ENCODE measurements at places on chromosomes 6 and 20.

DNA sequence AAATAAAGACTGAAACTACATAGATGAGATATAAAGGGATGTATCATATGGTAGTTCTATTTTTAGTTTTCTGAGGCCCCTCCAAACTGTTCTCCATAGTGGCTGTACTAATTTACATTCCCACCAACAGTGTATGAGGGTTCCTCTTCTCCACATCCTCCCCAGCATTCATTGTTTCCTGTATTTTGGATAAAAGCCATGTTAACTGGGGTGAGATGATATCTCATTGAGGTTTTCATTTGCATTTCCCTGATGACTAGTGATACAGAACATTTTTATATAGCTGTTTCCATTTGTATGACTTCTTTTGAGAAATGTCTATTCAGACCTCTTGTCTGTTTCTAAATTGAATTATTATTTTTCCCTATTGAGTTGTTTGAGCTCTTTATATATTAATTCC lies 229.3 kb downstream of the RFPL4B start:
- no peak for DNase-seq

- DNase-seq: no peak
Measured at GRCh38 chr20:13118676-13119075, 102.4 kb upstream of the ISM1 start.

DNA sequence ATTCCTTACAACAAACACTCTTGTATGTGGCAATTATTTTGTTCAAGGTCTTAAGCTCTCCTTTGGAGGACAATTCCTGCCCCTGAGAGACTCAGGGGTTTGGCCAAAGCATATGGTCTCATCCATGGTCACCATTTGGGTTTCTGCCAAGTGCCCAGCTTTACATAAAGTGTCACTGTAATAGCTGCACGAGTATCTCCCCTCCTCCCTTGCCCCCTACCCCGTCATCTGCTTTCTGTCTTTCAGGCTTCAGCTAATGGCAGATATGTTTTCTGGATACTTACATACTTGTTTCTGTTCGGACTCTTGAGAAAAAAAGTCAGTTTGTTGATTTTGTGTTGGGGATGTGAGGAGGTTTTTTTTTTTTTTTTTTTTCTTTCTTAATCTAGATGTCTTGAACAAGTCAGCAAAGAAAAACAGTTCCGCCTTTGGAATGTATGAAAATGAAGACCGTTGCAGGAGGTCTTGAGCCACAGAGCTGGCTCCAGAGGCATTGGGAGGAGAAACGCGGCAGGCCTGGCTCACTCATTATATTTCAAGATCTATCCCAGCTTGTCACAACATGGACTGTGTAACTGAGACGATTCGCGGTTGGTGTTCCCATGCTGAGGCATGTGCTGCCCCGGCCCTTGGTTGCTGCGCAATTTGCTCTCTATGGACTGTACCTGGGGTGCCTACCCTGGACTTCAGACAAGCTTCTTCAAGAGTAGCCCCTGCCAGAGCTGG lies 32.6 kb upstream of the STX16 start:
- DNase-seq: no peak

DNA sequence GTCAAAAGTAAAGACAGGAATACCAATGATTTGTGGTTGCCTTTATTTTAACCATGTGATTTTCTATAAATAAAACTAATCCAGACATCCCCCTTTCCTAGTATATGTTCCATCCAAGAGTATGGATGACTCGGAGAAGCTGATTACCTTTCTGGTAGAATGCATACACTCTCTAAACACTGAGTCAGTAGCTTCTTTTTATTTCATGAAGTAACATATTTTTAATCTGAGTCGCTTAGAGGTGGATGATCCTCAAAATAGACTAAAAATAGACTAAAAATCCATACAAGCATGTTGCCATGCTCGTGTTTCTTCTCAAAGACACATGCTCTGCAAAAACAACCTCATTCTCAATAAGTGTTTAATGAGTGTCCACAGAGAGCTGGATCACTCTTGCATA lies 263.7 kb downstream of the COL12A1 start:
- no peak for DNase-seq

GRCh38 chr6:75263401-75263750 lies 19.8 kb upstream of the COX7A2 start:
- DNase-seq: no peak

- no peak for DNase-seq
Measured at GRCh38 chr6:24053057-24053456, 73.0 kb upstream of the NRSN1 start.

- DNase-seq: no peak
Measured at GRCh38 chr6:165823609-165824326, 160.7 kb upstream of the PDE10A start.

GRCh38 chr6:8904754-8905153 lies 469.4 kb upstream of the SLC35B3 start:
- no peak for DNase-seq

DNA sequence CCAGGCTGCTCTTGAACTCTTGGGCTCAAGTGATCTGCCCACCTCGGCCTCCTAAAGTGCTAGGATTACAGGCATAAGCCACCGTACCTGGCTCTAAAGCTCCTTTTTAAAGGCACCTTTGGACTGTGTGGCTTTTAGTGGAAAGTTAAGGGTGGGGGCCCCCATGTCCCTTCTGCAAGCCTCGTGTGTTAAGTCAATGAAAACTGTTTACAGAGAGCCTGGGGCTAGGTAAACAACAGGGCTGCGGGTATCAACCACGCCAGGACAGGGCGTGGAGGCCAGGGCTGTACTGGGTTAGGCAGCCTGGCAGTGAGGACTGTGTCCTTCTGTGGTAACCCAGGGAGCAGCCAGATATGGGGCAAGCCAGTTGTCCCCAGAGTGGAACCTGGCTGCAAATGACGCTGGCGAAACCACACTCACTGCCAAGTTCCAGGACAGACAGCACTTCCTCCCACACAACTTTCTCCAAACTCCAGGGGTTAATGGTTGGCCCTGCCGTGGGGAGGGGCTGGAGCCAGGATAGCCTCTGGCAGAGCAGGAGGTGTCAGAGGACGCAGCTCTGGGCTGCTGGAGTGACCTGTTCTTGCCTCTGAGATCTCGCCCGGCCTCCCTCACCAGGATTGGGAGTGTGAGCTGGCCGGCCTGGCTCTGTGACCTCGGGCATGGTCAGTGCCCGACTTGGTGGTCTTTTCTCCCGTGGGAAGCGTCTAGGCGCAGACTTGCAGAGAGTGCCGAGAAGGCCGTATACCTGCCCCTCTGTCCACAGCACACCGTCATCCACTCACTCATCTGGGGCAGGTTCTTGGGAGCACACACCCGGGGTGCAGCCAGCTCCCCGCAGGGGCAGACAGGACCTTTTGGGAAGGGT lies 3.2 kb downstream of the SLC17A9 start:
- DNase-seq: no peak

- no peak for DNase-seq
Measured at GRCh38 chr6:66985816-66986215, 1278.8 kb upstream of the EYS start.

DNA sequence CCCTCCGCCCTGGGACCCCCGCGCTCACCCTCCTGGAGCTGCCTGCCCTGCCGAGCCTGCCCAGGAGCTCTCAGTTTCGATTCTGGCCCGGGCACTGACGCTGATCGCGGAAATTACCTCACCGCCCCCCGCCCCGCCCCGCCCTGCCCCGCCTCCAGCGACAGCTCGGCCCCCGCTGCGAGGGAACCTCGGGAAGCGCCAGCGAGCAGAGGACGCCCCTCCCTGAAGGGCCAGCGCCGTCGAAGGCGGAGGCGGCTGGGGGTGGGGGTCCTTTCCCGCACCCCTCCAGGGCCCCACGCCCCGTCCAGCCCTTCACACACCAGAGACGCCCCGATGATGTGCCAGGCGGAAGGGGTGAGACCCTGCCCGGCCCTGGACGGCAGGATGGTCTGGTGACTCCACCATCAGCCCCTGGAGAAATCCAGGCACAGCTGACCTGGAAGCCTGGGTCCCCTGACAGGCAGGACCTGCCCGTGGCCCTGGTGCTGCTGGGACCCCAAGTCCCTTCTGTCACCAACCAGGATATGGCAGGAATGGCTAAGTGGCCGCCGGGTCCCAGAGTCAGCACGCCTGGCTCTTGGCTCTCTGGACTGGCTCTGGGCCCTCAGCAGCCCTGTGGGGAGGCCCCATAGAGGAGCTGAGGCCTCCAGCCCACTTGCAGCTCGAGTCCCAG lies at the start of gene HELZ2:
Gene HELZ2, minus strand, starts transcription at position 84 of the 673 bp plus-strand sequence. CDS start 1,854 bp downstream, outside the sequence.
- DNase-seq: no peak

DNA sequence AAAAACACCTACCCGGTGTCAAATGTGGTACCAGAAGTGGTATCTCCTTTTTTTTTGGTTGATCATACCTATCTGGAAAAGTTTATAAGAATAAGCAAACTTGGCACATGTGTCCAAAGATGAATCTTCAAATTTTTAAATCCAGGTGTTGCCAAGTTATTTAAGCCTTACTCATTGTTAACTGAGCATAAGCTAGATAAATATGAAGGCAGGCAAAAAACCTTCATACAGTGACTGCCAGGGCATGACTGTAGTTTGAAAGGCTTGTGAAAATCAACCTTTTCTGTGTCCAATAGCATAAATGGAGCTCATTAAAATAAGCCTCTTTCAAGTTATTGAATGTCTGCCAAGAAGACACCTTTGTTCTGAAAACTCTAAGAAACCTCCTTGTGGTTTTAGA lies 699.2 kb downstream of the DOK5 start:
- DNase-seq: no peak

- no peak for DNase-seq
Measured at GRCh38 chr20:7378864-7379605, 561.2 kb downstream of the HAO1 start.

DNA sequence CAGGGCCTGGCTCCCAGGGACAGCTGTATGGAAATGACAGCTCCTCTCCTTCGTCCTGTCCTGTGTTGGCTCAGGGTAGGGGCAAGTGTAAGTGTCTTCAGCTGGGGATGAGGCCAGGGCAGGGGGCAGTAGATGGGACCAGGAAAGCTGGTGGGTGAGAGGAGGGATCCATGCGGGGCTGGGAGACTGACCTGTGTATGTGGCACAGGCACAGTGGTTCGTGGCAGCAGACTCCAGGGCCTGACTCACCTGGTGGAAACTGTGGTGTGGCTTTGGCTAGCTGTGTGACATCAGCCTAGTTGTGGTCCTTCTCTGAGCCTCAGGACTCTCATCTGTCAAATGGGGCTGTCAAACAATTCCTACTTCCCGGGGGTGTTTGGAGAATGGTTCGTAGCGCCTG lies 13.7 kb upstream of the SCRT2 start:
- no peak for DNase-seq

DNA sequence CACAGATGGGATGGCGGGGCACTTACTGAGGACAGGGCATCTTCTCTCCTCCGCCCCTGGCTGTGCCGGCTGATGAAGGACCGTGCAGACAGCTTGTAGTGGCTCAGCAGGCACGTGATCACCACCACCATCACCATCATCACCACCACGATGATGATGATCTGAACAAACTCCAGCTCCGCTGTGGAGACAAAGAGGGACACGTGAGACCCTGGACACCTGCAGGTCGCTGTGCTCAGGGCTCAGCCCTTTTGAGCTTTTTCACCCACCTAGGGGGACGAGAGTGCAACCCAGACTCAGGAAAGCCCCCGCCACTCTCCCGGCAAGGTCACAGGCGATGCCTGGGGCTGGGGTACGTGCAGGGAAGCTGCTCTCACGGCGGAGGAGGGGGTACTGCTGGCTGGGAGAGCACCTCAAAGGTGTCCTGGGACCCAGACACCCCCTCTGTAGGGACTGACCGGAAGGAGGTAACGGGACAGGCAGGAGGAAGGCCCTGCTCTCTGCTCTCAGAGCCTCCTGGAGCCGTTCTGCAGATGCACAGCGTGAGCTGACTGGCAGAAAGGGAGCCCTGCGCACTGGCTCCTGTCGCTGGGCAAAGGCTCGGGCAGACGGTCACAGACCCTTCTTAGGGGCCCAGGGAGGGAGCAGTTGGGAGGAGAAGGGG lies 39.4 kb upstream of the ZBP1 start:
- no peak for DNase-seq

- no peak for DNase-seq
Measured at GRCh38 chr20:17871886-17872285, 96.7 kb downstream of the SNX5 start.

DNA sequence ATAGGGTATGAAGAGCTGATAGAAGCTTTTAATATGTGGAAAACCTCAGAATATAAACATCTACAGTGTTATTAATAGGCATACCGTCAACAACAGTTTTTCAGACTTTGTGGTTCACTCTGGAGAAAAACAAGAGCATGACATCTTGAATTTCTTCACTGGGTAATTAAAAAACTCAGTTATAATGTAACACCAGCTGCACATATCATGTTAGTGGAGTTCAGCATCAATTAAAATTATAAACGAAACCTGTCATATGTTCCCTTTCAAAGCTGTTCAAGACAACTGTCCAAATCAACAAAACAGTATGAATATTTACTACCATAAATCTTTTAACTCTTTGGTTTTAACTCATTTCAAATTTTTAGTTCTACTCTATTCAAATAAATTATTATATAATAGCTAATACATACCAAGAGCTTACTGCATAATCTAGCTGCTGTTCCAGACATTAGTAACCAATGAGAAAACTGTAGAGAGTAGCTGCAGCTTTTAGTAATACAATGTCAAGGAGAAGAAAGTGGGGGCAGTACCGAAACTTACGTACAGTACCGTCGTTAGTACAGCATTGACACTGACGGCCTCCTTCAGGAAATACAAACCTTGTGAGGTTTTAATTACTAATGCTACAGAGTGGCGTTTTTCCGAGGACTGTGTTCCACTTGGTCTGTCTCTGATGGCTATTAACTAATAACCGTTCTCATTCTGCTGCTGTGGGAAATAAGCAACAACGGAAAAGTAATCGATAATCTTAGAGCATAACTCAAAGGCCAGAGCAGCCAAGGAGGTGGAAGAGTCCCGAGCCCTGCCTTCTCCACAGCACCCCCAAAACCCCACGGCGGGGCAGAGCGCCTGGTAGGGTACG lies 532 bp upstream of the PM20D2 start:
- no peak for DNase-seq

DNA sequence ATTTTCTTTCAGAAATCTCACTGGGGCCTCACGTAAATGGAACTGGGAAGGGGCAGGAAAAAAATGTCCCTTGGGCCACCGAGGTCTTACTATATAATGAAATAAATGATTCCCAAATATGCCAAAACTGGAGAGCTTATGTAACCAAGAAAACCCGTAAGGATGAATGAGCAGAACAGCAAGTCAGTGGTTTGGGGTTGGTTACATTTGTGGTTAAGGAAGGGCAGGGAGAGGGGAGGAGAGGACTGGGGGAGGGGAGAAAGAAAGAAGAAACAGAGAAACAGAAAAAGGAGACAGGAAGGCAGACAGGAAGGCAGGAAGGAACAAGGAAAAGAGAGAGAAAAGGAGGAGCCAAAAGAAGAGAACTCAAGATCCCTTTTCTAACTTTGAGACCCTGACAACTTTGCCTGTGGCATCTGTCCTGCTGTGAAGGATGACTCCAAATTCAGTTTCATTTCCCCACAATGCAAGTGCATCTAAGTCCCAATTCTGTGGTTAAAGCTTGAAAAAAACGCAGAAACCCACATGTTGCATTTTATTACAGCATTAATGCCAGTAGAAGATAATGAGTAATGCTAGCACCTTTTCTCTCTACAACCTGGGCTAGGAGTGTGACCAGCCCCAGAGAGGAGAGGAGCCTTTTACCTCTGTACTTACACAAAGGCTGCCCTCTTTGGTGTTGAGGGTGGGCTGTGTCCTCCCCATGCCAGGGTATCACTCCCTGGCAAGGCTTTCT lies 10.8 kb upstream of the ARMC2 start:
- DNase-seq: no peak

All from activated T-helper 1 cell treated with anti-CD3 and anti-CD28 coated beads, Interleukin-2, amount 50 U/mL, for 16 hours (primary cell).